ENCODE measurements at places on chromosomes 11 and 22. TPM values are rescaled to one million over a fixed set of nuclear protein-coding genes. Genes with fewer than 3 reads are reported as not detected.

GRCh38 chr11:6594142-6594768 is 9.2 kb downstream of the RRP8 start:
- no peak for DNase-seq
- no peak overlapping the region for H3K27ac ChIP-seq
- no peaks in the 10 kb centered on the region for H3K36me3 ChIP-seq
- H3K27me3 ChIP-seq: no peaks in the 10 kb centered on the region

DNA sequence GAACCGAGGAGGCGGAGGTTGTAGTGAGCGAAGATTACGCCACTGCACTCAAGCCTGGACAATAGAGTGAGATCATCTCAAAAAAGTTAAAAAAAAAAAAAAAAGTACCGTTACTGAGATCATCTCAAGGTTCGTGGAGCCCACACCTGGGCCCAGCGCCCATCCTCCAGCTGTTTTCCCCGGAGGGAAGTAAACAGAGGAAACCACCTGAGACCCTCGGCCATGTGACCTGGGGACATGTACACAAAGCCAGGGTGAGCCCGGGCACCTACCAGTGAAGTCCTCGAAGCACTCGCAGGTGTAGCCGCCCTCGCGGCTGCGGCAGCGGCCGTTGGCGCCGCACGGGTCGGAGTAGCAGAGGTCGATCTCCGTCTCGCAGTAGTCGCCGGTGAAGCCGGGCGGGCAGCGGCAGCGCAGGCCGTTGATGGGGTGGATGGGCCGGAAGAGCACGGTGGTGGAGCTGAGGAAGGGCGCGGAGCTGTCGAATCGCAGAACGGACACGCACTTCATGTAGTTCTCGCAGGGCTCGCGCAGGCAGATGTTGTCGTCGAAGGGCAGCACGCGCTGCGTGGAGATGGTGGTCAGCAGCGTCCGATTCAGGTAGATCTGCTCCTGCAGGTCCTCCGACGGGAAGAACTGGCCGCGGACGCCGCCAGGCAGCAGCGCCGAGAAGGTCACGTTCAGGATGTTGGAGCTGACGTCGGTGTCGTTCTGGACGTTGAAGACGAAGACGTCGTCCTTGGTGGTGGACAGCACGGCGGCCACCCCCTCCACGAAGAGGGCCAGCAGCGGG is 73.8 kb downstream of the CELSR1 start:
- H3K4me3 ChIP-seq: no peak overlapping the region
- peak; percentile 74 for DNase-seq
- no peak overlapping the region for H3K27ac ChIP-seq
- no peaks in the 10 kb centered on the region for H3K27me3 ChIP-seq
- H3K36me3 ChIP-seq: no peaks in the 10 kb centered on the region

- H3K4me3 ChIP-seq: peak overlapping the region; percentile 89
- no peaks in the 10 kb centered on the region for H3K27me3 ChIP-seq
- H3K27ac ChIP-seq: peak overlapping the region; percentile 93
- no peak for DNase-seq
Observed at GRCh38 chr11:119207415-119207960, 1.3 kb downstream of the CBL start.

- no peaks in the 10 kb centered on the region for H3K36me3 ChIP-seq
- no peaks in the 10 kb centered on the region for H3K27me3 ChIP-seq
- H3K4me1 ChIP-seq: peaks cover 47% of the 10 kb centered on the region
- DNase-seq: no peak
Observed at GRCh38 chr22:39526736-39527171, 5.8 kb downstream of the RPS19BP1 start.

DNA sequence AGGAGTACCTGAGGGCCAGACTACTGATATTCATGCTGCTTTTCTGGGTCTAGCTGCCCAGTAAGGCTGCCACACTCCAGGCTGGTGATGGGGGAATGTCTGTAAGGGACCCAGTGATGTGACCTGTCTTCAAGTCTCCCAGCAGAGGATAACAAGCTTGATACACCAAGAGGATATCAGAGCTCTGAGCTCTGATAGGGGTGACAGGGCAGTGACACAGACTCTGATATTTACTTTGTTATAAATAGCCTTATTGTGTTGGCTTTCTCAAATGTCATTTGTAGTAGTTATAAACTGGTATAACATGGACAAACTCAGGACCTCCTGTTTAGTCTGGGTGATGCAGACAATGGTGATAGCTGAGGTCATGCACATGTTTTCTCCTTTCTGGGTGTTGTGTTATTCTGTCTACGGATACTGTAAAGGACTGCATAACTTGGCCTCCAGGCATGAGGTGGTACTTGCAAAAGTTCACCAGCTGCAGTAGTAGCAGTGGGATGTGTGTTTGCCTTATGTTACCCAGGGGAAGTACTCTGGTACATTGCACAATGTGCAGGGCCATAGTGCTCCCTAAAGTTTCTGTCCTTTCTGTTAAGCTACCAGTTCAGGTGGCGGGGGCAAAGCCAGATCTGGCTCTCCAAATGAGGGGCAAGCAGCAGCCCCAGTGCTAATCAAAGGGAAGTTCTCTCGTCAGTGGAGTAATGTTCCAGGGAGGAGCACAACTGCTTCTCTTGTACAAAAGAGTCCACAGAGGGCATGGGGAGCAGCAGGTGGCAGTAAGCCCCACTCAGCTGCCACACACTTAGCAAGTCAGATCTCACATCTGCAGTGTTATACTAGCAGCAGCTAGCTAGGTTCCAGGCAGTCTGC is 812.2 kb downstream of the JRKL start:
- no peak for DNase-seq
- H3K27me3 ChIP-seq: no peaks in the 10 kb centered on the region
- no peak overlapping the region for H3K4me3 ChIP-seq
- no peak overlapping the region for H3K27ac ChIP-seq
- H3K36me3 ChIP-seq: no peaks in the 10 kb centered on the region

DNA sequence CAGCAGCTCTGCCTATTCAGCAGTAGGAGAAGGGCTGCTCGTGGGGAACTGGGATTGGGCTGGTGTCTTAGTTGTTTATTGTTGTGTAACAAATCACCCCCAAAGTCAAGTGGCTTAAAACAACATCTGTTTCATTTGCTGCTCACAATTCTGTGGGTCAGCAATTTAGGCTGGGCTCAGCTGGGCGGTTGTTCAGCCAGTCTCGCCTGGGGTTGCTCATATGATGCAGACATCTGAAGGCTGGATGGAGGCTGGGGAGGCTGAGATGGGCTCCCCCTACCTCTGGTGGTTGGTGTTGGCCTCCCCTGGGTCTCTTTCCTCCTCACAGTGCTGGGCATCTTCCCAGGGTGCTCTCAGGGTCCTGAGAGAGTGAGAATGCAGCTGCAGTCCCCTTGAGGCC is 43.3 kb upstream of the PARVG start:
- DNase-seq: no peak
- no peak overlapping the region for H3K4me3 ChIP-seq
- H3K36me3 ChIP-seq: no peaks in the 10 kb centered on the region
- H3K4me1 ChIP-seq: no peaks in the 10 kb centered on the region

GRCh38 chr11:120562806-120563425 is 51.4 kb downstream of the GRIK4 start:
- no peak overlapping the region for H3K27ac ChIP-seq
- DNase-seq: no peak
- no peaks in the 10 kb centered on the region for H3K36me3 ChIP-seq
- peaks cover 58% of the 10 kb centered on the region for H3K27me3 ChIP-seq
- no peak overlapping the region for H3K4me3 ChIP-seq

DNA sequence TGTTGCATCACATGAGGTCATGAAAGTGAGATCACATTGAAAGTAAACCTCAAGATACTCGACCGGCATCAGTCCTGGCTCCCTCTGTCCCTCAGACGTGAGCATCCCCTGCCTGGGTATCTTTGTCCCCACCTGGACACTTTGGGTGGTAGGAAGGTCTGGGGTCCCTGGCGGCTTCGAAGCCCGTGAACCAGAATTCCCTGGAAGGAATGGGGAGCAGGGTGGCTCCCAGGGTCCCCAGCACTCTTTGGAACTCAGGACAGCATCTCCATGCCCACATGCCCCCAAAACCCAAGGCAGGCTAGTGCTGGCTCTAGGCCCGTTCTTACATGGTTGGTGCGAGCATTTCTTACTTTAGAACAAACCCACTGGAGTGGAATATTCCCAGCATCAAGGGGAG is 7.5 kb downstream of the DERL3 start:
- no peak overlapping the region for H3K4me3 ChIP-seq
- DNase-seq: no peak
- no peaks in the 10 kb centered on the region for H3K4me1 ChIP-seq
- H3K36me3 ChIP-seq: peaks cover 98% of the 10 kb centered on the region
- H3K27ac ChIP-seq: no peak overlapping the region

DNA sequence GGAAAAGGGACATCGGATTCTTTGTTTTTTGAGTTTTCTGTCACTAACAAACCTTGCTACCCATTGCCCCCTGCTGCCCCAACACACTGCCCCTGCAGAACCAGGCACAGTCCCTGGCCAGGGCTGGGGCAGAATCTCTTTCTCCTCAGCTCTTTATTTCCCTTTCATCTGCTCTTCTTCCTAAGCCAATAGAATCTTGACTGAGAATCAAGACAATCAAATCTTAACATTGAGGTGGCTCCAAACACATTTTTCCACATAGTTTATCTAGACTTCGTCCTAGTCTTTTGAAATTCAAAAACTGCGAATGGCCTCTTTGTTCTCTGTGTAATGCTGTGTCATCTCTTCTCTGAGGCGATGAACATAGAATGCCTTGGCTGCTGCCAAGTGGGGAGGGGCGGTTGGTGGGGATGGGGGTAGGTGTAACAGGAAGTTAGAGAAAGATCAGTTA is 16.1 kb upstream of the NTM start:
- H3K36me3 ChIP-seq: no peaks in the 10 kb centered on the region
- H3K27ac ChIP-seq: no peak overlapping the region
- H3K4me3 ChIP-seq: no peak overlapping the region
- no peak for DNase-seq

GRCh38 chr22:45265535-45265934 is 19.2 kb upstream of the UPK3A start:
- H3K4me1 ChIP-seq: peaks cover 9% of the 10 kb centered on the region
- H3K27ac ChIP-seq: no peak overlapping the region
- H3K4me3 ChIP-seq: no peak overlapping the region
- no peak for DNase-seq
- H3K36me3 ChIP-seq: no peaks in the 10 kb centered on the region

- DNase-seq: no peak
- H3K27ac ChIP-seq: no peak overlapping the region
- no peaks in the 10 kb centered on the region for H3K4me1 ChIP-seq
- H3K4me3 ChIP-seq: no peak overlapping the region
- no peaks in the 10 kb centered on the region for H3K36me3 ChIP-seq
Observed at GRCh38 chr11:84865791-84866535, 761.2 kb downstream of the DLG2 start.

- H3K36me3 ChIP-seq: no peaks in the 10 kb centered on the region
- no peaks in the 10 kb centered on the region for H3K4me1 ChIP-seq
- H3K27ac ChIP-seq: no peak overlapping the region
- no peak overlapping the region for H3K4me3 ChIP-seq
- no peaks in the 10 kb centered on the region for H3K27me3 ChIP-seq
- no peak for DNase-seq
Observed at GRCh38 chr11:58782066-58782465, 50.3 kb upstream of the GLYAT start.

FOLR3 gene
- 0.32 TPM for total RNA-seq

FGF4 gene
- total RNA-seq: not detected
